ENCODE measurements at places on chromosomes 16 and 17. TPM values are rescaled to one million over a fixed set of nuclear protein-coding genes. Genes with fewer than 3 reads are reported as not detected.

- DNase-seq = no peak
Measured at GRCh38 chr17:15371376-15372130, 30.2 kb upstream of the TEKT3 start.

- DNase-seq = no peak
Measured at GRCh38 chr16:6447021-6447790, 885.4 kb upstream of the RBFOX1 start.

DNA sequence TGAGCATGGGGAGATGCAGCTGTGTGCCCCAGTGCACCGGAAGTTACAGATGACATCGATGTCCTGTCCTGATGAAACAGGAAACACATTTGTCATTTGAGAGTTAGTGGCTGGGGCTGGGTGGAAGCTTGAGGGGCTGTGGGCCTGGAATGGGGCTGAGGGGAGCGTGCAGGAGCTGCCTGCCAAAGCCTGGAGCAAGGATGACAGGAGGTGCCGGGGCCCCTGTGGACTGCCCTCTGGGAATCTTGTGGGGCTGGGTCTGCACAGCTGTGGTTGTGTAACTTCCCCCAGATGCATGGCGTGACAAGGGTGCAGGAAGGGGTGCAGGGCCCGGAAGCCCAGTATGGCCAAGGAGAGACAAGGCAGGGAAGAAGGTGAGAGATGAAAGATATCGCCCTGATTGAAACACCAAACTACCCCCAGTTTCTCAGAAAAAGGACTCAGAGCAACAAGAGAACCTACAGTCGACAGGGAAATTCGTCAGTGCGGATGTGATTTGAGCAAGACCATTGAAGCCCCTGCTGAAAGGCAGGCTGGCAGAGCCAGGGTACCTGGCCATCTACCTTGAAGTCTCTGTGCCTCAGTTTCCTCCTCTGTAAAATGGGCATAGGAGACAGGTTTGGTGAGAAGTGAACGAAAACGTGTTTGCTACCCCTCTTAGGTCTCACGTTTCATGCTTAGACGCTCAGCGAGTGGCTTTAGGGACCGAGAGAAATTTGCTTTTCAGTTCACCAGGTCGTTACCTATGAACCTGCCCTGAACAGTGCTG lies 8.8 kb downstream of the MMP25 start:
- no peak for DNase-seq

GRCh38 chr17:9443811-9444210 lies 131.8 kb downstream of the STX8 start:
- DNase-seq = no peak

- DNase-seq = no peak
Measured at GRCh38 chr16:78242239-78242630, 142.8 kb downstream of the WWOX start.

DNA sequence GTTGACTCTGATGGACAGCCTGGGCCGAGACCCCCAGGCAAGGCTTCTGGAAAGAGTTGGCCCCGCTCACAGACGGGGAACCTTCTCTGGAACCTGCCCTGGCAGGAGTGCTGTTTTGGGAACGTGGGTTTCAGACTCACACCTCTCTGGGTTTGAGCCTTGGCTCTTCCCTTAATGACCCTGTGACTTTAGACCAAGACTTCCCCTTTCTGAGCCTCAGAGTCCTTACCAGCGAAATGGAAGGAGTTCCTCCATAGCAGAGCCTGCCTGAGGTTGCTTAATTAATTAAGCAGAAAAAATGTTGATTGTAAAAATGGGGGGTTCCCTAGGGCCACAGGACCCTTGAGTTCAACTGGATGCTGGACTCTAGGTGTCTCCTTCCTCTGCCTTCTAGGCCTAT lies 408.2 kb downstream of the SEC14L1 start:
- no peak for DNase-seq

GRCh38 chr16:1839554-1839953 lies 12.5 kb downstream of the FAHD1 start:
- DNase-seq = no peak

DNA sequence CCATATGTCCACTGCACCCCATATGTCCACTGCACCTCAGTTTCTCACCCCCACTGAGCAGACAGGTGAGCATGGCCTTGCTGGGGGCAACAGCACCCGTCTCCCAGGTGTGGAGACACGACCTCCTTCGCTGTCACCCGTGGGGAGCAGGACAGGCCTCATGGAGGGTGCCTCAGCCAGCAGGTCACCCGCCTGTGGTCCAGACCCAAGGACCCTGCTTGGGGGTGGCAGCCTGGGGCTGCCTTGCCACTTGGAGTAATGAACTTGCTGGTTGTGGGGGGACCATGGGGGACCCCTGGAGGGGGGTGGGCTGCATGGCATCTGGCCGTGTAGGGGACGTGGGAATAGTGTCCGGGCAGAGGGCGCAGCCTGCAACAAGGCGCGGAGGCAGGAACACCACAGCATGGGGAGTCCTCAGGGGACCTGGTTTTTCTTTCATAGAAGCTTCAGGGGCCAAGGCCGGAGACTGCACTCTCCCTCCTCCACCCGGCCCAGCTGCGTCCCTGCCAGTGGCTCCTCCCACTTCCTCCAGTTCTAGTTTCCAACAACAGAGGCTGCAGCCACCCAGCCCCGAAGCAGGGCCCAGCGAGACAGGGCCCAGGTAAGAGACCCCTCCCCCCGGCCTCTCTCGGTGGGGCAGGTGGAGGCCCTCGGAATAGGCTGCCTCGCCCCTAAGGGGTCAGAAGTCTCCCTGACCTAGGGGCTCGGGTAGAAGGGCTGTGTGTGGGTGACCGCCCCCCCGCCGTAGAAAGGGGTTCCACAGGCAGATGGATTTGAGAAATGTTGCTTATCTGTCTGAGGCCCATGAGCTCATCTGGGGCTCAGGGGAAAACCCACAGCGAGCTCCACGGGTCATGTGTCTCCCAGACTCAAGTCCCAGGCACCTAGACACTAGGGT lies at the start of gene NHLRC4:
TSS of gene NHLRC4 (plus strand) at position 531 of the 898 bp plus-strand sequence. CDS start 1,043 bp downstream, outside the sequence.
- DNase-seq = peak; percentile 82

- no peak for DNase-seq
Measured at GRCh38 chr17:70871180-70871818, 702.0 kb downstream of the KCNJ2 start.

GRCh38 chr17:47231334-47231733 lies 22.2 kb downstream of the MYL4 start:
- DNase-seq = no peak

DNA sequence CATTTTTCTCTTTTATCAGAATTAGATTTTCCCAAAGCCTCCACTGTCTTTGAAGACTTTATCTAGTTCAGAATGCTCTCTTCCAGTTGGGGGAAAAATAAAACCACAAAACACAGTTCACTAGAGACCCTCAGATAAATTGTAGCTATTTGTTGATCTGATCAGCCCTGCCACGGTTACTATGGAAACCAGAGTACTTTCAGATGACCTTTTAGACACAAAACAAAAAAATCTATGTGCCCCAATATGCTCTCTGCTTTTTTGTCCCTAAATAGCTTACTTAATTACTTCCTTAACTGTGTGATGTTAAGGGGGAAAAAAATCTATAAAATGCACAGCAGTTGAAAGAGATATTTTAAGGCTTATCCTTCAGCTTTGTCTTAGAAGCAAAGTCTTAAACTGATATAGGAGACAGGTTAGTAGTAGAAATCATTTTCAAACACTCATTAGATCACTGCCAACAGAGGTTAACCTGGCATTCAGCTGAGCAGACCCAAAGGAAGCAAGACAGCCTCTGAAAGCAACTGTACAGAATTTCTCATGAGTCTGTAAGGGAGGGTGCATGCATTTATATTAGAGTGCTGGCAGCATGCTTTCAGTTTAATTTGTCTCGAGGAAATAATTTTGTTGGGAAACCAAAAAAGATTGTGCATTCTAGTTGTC lies 129.9 kb upstream of the CACNG5 start:
- DNase-seq = no peak

- no peak for DNase-seq
Measured at GRCh38 chr17:66925811-66926500, 38.6 kb upstream of the CACNG4 start.

GRCh38 chr17:13476720-13477119 lies 125.0 kb downstream of the HS3ST3A1 start:
- DNase-seq = no peak

GRCh38 chr16:47939680-47940079 lies 216.1 kb downstream of the ABCC12 start:
- DNase-seq = no peak

GRCh38 chr16:66682271-66682670 lies 14.3 kb downstream of the CMTM4 start:
- DNase-seq = no peak

- peak; percentile 62 for DNase-seq
Measured at GRCh38 chr17:68383443-68384321, 73.6 kb downstream of the WIPI1 start.

- no peak for DNase-seq
Measured at GRCh38 chr16:81527477-81528178, 83.0 kb downstream of the CMIP start.

DNA sequence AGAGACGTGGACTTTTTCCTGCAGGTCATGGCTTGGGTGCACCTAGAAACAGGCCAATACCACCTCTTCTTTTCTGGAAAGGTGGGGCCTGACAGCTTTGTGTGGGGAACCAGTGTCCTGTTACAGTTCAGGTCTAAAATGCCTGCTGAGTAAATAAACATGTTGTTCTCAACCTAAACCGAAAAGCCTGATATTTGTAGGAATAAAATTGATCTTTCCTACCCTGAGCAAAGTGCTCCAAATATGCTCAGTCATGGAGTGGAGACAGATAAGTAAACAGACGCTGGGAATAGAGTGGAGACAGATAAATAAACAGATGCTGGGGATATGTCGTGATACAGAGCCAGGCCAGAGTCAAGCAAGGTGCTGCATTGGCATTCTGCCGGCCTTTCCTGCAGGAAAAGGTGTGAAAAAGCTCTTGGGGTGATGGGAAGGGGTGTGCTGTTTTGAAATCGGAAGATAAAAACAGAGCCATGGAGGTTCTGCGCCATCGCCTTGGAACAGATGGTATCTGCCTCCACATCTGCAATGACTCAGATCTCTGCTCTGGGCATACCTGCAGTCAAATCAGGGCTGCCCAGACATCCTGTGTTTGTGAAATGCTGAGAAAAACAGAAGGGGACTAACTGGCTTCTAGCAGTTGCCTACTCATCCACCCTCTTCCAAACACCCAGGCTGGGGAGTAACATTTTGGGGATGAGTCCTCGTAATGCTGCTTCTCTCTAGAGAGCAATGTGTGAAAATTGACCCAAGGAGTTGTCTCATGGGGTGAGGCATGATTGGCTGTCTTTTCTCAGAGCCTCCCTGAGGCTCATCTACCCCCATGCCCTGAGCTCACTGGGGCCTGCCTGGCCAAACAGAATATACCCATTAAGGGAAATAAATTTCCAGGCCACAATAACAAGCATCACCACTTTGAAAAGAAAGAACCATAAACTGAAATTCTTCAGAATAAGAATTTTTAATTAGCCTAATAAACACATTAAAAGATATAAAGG lies 16.8 kb upstream of the TRPV2 start:
- no peak for DNase-seq

DNA sequence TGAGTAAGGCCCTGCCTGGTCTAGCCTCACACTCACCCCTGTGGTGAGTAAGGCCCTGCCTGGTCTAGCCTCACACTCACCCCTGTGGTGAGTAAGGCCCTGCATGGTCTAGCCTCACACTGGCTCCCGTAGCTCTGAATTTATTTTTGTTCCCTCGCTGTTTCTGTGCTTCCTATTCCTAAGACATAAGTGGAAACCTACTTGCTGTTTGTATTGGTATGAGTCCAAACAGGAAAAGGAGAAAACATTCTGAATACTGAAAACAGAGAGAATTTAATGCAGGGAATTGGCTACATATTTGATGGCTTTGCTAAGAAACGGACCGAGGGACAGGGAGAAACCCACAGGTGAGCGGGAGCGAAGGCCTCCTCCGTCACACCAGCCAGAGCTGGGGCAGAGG lies 267.8 kb downstream of the FOXL1 start:
- DNase-seq = no peak

DNA sequence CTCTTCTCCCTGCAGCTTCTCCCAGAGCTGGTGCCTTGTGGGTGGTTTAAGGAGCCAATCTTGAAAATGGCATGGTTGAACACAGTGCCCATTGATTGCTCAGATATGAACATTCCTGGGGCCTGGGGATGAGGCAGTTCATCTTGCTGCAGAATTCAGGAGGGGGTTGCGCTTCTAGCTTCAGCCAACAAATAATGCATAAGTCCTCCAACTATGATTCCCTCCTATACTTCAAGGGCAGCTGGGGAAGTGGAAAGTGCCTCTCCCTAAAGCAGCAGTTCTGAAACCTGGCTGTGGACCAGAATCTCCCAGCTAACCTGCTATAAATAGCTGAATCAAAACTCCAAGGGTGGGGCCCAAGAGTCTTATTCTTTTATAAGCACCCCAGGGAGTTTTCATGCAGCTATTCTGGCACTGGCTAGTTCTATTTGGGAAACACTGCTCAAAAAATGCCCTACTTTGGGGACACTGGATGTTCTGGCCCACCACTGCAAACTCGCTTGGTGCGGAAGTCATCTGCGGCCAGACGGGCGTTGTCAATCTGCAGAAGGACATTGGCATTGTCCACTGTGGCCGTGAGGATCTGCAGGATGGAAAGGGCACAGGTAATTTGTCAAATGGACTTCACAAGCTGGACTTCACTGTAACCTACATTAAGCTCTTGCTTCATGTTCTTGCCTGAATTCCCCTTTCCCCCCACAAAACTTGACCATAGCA lies 130.3 kb downstream of the CCDC144A start:
- DNase-seq = peak; percentile 58

GRCh38 chr16:20868890-20869289 lies 31.3 kb downstream of the DCUN1D3 start:
- DNase-seq = peak; percentile 90

- no peak for DNase-seq
Measured at GRCh38 chr16:57567691-57568090, 25.2 kb downstream of the ADGRG5 start.

DNA sequence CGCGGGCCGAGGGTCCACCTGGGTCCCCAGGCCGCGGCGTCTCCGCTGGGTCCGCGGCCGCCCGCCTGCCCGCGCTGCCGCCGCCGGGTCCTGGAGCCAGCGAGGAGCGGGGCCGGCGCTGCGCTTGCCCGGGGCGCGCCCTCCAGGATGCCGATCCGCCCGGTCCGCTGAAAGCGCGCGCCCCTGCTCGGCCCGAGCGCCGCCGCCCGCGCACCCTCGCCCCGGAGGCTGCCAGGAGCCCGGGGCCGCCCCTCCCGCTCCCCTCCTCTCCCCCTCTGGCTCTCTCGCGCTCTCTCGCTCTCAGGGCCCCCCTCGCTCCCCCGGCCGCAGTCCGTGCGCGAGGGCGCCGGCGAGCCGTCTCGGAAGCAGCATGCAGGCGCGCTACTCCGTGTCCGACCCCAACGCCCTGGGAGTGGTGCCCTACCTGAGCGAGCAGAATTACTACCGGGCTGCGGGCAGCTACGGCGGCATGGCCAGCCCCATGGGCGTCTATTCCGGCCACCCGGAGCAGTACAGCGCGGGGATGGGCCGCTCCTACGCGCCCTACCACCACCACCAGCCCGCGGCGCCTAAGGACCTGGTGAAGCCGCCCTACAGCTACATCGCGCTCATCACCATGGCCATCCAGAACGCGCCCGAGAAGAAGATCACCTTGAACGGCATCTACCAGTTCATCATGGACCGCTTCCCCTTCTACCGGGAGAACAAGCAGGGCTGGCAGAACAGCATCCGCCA lies 504 bp downstream of the FOXC2 start:
- DNase-seq = no peak

Gene NXN
- 16.7 TPM for total RNA-seq

Gene PIPOX
- 0.91 TPM for total RNA-seq

Gene AKAP10
- total RNA-seq = 22.7 TPM

Gene PRR35
- not detected for total RNA-seq

Gene NPIPA2
- 3.6 TPM for total RNA-seq

Gene RPRML
- total RNA-seq = not detected

Gene MYH2
- total RNA-seq = not detected

Gene CCL16
- 0.27 TPM for total RNA-seq

Gene GAS7
- 119 TPM for total RNA-seq
